Cortex of kidney (tissue), 1 donor: ENCODE measurements at places on chromosomes 1 and 21.

- DNase-seq = no peak
Measured at GRCh38 chr1:178237121-178237520, 143.2 kb downstream of the RASAL2 start.

DNA sequence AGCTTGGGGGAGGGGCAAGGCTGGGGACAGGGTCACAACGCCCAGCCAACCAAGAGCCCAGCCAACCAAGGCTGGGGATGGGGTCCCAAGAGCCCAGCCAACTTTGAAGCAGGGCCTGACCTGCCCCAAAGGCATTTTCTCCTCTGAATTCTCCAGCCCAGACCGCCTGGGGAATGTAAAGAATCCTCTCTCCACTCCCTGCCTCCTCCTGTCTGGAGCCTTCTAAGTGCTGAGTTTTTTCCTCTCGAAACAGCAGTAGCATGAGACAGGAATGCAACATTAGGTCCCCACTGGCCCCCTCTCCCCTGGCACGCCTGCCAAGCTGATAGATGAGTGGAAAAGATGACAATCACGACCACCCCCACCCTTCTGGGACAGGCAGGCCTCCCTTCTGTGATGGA lies 17.0 kb downstream of the C1orf198 start:
- DNase-seq = no peak

DNA sequence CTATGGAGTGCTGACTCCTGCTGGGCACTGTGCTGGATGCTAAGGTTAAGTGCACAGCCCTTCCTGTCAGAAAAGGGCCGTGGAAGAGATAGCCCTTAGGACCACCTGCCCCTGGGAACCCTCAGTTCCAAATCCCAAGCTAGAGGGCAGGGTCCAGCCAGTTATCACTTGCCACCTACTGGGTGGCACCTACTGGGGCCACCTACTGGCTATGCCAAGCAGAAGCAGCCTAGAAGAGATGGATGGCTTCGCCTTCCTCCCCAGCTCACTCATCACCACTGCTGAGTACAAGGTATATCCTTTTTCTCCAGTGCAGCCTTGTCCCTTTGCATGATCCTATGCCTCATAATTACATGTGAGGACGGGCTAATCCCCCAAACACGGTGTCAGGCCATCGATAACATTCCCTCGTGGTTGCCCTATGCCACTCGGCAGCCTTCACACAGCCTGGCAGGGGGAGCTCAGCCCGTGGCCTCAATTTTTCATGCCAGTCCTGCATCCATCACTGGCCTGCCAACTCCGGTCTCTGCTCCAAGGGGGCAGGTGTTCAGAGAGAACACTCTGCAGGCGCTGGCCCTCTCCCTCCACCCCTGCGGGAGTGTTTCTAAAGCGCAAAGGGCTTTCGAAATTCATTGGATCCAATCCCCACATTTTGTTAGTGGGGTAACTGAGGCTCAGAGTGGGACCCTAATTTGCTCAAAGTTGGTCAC lies 49.0 kb downstream of the SYT2 start:
- DNase-seq = no peak

DNA sequence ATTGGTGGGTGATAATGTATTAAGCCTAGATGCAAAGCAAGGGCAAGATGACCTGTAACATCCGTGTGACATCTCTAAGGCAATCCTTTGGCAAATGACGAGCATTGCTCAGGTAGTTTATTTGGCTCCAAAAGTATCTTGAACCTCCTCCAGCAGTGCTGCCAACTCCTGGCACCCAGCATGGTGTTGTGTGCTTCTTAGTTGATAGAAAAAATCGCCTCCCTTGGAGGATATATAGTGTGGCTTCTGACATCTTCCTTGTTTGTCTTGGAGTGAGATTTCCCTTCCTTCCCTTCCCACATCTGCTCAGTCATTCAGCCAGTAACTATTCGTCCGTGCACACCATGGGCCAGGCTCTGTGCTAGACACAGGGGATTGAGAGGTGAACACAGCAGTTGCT lies 121.8 kb downstream of the TOMM20 start:
- no peak for DNase-seq

DNA sequence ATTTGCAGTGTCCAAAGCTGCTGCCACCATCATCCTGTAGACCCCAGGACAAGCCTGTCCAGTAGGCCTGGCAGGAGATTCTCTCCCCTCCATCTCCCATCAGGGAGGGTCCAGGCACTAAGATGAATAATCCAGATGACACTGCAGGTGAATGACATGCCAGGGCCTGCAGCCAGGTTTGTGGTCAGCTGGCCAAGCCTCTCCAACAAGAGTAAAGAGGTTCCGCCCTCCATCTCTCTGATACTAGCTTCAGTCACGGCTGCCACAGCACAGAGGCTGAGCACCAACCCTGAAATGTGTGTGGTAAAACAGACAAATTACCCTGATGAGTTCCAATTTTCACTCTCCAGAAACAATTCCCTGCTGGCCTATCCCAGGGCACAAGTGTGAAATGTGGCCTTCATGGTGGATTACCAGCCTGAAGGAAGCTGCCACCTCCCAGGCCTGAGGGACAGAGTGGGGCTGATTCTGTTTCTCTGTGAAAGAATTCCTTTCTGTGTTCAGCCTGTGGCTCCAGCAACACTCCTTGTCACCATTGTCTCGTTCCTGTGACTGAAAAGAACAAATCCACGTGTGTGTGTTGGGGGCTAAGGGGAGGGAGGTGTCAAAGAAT lies 19.9 kb upstream of the LHX4 start:
- DNase-seq = no peak

GRCh38 chr1:52686830-52687229 lies 11.3 kb downstream of the COA7 start:
- DNase-seq = no peak

DNA sequence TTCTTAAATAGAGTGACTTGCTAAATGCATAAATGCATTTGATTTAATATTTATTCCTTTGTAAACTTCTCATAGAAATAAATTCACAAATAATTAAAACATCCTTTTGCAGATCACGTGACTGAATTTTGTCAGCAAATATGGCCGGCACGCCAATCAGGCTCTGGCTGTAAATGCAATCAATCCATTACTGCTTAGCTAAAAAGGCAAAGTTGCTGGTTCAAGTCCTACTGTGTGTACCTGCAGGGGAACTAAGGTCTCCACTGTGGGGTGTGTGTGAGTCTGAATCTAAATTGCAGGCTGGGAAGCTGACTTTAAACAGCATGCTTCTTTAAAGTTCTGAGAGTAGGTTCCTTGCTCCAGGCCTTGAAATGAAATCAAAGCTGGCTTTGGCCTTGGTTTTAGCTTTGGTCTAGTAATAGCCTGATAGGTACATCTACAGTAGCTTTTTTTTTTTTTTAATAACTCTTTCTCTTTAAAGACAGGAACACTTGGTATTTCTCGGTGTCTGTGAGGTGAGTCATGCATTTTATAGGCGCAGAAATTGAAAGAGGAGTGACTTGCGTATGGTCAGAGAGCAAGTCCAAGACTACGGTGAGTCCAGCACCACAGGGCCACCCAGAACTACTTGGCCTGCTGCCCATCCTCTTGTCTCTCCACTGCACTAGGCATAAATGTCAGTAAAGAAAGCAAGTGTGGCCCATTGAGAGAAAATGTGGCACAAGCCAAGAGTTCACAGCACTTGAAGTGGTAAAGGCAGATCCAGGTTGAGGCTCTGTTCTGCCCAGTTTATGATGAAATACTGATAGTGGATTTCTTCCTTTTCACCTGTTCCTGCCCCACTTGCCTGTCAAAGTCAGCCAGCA lies 36.2 kb upstream of the LYST start:
- DNase-seq = no peak

DNA sequence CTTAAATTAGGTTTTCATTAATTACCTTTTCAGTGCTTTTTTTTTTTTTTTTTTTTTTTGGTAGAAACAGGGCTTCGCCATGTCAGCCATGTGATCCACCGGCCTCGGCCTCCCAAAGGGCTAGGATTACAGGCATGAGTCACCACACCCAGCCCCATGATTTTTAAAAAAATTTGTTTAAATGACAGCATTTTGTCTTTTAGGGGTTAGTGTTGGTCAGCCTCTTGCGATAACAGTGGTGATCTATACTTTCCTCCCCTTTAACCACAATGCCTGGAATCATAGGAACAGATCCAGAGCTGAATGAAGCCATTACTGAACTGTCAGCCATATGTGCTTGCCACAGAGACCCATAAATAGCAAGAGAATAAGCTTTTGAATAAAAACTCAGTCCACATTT lies 73.9 kb downstream of the CACHD1 start:
- DNase-seq = no peak

DNA sequence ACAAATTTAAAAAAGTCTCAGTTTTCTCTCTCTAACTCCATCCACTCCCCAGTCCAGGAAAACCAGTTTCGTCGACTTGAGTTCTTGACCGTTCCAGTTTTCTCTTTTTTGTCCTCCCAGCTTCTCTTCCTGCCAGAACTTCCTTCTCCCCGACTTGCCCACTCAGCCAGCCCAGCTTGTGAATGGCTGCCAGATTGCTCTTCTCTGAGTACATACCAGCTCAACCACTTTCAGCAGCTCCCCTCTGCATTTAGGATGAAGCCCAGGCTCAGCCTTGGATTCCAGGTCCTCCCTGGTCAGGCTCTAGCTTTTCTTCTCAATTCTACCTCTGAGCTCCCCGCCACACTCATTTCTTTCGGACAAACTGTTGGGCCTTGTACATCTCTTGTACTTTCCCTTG lies 1.4 kb downstream of the DIO1 start:
- DNase-seq = no peak

GRCh38 chr1:246427611-246428010 lies 79.5 kb downstream of the SMYD3 start:
- no peak for DNase-seq

DNA sequence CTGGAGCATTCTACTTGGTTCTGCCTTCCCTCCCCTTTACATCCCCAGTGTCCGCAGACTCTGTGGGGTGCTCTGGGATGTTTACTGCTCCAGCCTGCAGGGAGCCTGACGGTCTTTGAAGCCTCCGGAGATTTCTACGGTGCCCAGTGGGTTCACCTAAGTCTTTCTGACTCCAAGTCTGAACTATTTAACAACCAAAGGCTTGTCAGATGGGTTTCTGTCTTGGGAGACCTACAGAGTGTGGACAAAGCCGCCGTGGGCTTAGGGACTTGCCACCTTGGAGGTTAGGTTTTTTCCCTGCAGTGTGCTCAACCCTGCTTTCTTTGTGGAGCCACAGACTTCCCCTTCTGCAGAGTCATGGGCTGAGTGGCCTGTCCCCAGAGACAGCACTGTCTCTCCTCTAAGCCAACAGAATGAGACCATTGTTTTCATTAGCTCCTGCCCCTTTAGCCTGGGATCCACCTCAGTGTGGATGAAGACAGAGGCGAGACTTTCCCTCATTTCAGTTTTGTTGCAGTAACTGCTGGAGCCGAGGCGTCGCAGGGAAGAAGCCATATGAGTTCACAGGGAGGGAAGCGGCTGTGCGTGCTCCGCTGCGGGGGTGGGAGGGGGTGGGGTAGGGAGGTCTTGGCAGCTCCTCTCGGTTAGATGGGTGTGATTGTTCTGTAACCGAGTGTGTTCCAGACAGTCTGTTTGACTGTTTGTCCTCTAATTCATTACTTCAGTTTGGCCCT lies 120.7 kb downstream of the CNIH3 start:
- no peak for DNase-seq

DNA sequence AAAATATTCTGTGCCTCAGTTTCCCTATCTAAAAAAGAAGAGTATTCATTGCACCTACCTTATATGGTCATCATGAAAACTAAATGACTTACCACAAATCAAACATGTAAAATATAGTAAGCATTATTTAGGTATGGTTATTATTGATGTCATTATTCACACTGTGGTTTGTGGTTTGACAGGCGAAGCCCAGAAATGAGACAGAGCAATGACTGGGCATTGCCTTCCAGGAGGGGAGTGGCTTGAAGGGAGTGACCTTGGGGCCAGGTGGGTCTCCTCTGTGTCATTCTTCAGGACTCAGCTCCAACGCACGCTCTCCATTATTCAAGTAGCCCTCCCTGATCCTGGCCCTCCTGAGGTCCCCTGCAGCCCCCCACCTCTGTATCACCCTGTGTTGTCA lies 133.7 kb downstream of the DMRTA2 start:
- no peak for DNase-seq

- DNase-seq = no peak
Measured at GRCh38 chr1:166083887-166084286, 82.9 kb downstream of the FAM78B start.

DNA sequence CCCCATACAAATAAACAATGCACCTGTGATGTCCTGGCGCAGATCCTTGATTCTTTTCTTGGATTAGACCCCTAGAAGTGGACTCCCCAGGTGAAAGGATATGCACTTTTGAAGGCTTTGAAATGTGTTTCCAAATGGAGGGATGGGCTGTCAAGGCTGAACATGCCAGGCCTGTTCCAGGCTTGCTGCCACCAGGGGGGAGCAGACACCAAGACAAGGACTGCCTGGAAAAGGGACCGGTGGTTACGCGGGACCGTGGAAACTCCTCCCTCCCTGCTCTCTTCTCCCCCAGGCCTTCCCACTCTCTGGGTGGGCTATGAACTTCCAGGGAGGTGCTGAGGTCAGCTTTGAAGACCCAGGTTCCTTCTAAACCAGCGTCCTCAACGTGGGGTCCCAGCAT lies 12.7 kb downstream of the C1QB start:
- no peak for DNase-seq

- no peak for DNase-seq
Measured at GRCh38 chr21:34074283-34075090, 1.1 kb downstream of the MRPS6 start.

- DNase-seq = no peak
Measured at GRCh38 chr1:57033222-57034001, 67.6 kb upstream of the C8B start.

GRCh38 chr1:216456682-216457081 lies 33.4 kb upstream of the USH2A start:
- DNase-seq = no peak

GRCh38 chr21:44279354-44280260 lies 6.1 kb upstream of the AIRE start:
- DNase-seq = no peak

- DNase-seq = no peak
Measured at GRCh38 chr1:154752273-154753030, 117.6 kb downstream of the KCNN3 start.

GRCh38 chr1:230747127-230747730 lies at the start of gene CAPN9:
TSS of gene CAPN9 (plus strand) at chr1:230747388. CDS start at chr1:230747497, 109 bp downstream.
- DNase-seq = no peak

DNA sequence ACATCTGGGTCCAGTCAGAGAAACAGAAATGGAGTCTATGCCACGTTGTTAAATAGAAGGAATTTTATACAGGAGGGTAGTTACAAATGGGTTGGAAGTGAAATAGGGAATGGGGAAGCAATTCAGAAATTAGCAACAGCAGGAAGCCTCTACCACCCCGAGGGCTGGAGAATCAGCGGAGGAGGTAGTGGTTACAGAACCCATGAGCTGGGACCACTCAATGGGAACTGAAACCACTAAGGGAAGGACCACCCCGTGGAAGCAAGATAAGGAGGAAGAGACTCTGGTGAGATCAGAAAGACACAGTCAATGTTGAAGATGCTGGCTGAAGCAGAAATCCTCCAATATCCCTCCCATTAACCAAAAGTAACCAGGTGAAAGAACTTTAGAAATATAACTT lies 15.5 kb upstream of the MAST2 start:
- no peak for DNase-seq

GRCh38 chr1:4851385-4852065 lies 197.1 kb downstream of the AJAP1 start:
- no peak for DNase-seq

DNA sequence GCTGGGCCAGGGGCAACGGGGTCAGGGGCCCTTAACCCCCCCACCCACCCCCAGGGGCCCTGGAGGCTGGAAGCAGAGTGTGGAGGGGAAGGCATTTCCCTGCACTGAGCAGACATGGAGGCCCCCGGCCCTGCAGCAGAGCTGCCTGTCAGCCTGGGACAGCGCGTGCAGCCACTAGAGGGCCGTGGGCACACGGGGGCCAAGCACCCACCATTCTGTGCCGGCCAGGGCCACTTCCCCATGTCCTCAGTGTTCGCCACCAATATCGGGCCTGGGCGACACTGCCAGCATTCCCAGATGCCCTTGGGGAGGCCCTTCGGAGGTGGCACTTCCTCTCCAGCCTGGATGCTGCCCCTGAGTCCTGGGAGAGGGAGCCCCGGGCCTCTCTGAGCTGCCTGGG lies 23.2 kb upstream of the ARHGEF16 start:
- no peak for DNase-seq
